M059J (cell line): ENCODE measurements at places on chromosomes 5 and 9. TPM values are rescaled to one million over a fixed set of nuclear protein-coding genes. Genes with fewer than 3 reads are reported as not detected.

ALDH1A1 gene
- total RNA-seq: 0.07 and 0.71 TPM in 2 replicates

JMY gene
- 3.2 and 4.9 TPM in 2 replicates for total RNA-seq

PCDHB12 gene
- 1.7 and 2.6 TPM in 2 replicates for total RNA-seq

GFPT2 gene
- 1.9 and 6.2 TPM in 2 replicates for total RNA-seq

ARL14EPL gene
- total RNA-seq: 0.37 TPM in 1 of 2 replicates, not detected in the other

SEMA5A gene
- total RNA-seq: 10.5 and 18.6 TPM in 2 replicates

SLC4A9 gene
- total RNA-seq: not detected in 2 replicates
